Right cardiac atrium (tissue), 5 donors: ENCODE measurements at places on chromosomes 3 and 15. TPM values are rescaled to one million over a fixed set of nuclear protein-coding genes. Genes with fewer than 3 reads are reported as not detected.

Gene RFTN1
- 23.6 TPM for total RNA-seq

Gene TRPC1
- total RNA-seq, result 21.8 TPM

Gene SNX33
- 18.4 TPM for total RNA-seq

DNA sequence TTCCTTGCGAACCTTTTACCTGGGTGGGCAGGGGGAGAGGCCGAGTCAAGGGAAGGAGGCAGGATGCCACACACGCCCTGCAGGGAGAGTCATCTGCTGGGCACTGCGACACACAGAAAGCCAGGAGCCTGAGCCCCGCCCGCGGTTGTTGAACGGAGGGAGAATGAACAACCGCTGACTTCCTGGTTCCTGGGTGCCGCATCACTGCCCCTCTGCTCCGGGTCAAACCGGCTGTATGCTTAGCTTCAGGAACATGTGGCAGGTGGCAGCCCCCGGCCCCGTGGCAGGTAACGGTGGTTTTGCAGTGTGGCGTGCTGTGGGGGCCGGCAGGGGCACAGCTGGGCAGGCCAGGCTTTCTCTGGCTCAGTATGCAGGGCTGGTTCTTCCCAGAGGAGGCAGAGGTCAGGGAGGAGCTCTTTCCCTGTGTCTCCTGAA, 33.4 kb downstream of the APBA2 start:
- no peak for DNase-seq

- DNase-seq, result no peak
Observed at GRCh38 chr3:194375473-194376240, 6.1 kb upstream of the LRRC15 start.

GRCh38 chr3:113927556-113927955, 20.3 kb upstream of the ZDHHC23 start:
- no peak for DNase-seq

- DNase-seq, result no peak
Observed at GRCh38 chr3:95926904-95927501, 887.4 kb upstream of the EPHA6 start.

DNA sequence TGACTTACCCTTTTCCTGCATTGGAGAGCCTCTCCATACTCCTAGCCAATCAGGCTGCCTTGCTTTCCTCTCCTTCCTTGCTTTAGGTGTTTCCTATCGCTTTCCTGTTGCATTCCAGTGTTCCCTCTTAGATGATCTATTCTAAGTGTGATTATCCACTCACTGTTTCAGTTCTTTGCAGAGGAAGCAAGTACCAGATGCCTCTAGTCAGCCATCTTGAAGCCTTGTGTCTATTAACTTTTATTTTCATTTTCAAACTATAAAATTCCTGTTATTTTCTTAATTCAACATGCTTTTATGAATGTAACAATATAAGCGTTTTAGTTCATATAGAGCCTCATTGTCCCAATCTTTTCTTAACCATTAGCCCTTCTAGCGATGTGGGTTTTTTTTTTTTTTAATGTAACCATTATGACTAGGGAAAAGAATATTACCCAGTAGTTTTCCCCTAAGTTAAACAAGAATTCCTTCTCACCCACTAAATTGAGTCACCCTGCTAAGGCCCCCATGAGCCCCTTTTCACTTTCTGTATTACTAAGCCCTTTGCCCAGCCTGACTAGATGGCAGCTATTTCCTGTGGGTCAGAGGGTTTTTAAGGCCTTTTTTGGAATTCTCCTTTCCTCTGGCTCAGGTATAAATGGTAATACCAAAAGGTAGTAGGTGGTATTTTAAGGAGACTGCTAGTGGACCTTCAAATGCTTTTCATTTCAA, 229.4 kb upstream of the CTNNB1 start:
- DNase-seq, result no peak

DNA sequence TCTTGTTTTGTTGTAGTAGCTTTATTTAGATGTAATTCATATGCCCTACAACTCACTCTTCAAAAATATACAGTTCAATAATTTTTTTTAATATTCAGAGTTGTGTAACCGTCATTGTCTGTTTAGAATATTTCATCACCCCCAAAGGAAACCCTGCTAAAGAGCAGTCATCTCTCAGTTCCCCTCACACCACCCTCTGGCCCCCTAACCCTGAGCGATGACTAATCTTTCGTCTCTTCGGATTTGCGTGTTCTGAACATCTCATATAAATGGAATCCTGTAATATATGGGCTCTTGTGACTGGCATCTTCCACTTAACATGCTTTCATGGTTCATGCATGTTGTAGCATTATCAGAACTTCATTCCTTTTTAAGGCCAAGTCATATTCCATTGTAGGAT, 183.8 kb downstream of the ATG7 start:
- DNase-seq, result no peak

DNA sequence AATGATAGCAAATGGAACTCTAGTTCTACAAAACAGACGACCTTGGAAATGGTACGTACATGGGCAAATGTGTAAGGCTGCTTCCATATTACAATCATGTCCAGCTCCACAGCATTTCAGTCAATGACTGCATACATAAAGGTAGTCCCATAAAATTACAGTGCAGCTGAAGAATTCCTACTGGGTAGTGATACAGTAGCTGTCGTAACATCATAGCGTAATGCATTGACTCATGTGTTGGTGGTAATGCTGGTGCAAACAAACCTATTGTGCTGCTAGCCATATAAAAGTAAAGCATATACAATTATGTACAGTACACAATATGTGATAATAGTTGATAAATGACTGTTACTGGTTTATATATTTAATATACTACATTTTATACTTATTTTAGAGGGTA, 18.5 kb downstream of the TTC23 start:
- no peak for DNase-seq

DNA sequence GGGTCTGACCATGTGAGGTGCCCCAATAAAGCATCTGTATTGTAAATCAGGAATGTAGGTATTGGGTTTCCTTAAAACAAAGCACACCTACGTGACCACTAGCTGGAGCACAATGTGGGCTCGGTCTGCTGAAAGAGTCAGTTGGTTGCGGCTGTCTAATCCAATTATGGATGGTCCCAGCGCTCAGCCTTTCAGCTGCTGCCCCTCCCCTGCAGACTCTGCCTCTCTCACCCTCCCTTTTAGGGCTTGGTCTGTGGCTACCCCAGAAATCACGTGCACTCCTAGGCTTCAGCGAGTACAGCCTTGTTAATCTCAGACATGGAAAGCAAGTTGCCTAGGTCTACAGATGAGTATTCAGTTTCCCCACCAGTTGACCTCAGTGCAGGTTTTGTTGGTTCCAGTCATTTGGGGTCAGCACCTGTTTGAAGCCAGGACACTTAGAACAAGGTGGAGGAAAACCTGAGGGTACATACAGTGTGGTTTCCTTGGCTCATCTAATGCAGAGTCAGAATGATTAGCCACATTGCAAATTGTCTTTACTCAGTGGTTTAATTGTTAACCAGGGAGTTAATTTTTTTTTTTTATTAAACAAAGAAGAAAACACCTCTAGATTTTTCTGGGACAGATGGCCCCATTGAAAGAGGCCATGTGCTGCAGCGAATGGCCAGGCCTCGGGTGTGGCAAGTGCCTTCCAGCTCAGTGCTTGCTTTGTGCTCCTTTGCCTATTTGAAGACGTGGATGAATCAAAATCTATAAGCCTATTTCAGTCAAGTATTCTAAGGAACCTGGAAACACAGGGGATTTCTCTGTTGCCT, 137.7 kb downstream of the IGF1R start:
- DNase-seq, result no peak

- DNase-seq, result no peak
Observed at GRCh38 chr3:130093741-130094391, 12.2 kb downstream of the ALG1L2 start.

DNA sequence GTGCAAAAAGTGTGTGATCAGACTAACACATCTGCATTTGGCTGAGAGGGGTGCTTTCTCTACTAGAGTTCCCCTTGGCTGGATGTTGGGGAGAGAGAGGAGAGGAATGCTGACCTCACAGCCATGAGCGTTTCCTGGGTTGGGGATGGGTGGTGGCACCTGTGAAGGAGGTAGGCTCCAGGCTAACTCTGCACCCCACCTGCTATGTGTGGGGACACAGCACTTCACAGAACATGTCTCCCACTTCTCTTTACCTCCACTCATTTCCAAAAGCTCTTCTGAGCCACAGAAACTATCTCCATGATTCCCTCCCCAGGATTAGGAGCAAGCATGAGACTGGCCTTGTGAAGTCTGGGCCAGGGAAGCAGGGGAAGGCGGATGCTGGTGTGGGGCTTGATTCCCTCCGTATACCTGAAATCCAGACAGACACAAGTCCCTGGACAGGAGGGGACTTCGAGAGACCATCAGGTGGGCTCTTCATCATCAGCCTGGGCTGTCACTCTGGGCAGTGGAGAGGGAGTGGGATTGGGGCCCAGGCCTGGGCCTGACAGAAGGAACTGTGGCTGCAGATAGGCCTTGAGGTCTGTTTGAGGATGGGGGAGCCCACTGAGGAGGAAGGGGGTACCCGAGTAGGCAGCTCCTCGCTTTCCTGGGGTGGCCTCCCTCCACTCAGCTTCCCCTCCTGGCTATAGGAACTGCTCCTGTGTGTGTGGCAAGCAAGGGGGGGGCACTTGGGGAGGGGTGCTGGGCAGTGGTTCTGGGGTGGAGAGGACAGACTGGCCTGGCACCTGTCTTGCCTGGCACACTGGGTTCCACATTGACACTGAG, 40.7 kb downstream of the FEM1B start:
- no peak for DNase-seq

- DNase-seq, result no peak
Observed at GRCh38 chr3:195212749-195213375, 58.1 kb downstream of the XXYLT1 start.
